ENCODE measurements at places on chromosomes 4 and X.

DNA sequence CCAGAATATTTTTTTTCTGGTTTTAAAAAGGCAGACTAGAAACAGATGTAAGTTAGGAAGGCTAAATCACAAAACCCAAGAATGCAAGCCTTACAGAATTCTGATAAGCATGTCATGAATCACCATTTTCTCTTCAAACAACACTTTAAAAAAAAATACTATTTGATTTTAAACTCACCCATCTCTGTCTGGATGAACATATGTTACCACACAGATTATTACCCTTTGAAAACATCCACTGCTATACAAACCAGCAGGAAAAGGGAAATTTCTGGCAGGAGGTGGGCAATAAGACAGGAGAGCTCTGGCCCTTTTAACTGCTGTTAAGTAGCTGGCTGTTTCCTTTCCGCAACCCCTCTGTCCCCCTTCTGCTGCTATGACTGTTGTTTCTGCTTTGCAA lies 317.7 kb upstream of the NOCT start:
- DNase-seq: no peak

DNA sequence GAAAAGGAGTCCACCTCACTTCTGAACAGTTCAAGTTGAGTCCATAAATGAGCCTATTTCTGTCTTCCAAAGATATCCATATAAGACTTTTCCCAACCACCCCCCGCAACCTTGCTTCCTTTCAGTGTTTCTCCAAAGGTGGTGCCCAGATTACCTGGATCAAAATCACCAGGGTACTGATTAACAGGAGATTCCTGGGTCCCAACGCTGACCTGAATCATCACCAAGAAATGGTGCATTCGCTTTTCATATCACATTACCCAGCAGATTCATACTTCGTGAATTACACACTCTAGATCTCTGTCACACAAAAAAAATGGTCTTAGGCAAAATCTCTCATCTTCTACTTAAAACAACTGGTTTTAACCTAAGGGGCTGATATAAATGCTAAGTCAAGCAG lies 2.1 kb upstream of the GALNT7 start:
- no peak for DNase-seq

DNA sequence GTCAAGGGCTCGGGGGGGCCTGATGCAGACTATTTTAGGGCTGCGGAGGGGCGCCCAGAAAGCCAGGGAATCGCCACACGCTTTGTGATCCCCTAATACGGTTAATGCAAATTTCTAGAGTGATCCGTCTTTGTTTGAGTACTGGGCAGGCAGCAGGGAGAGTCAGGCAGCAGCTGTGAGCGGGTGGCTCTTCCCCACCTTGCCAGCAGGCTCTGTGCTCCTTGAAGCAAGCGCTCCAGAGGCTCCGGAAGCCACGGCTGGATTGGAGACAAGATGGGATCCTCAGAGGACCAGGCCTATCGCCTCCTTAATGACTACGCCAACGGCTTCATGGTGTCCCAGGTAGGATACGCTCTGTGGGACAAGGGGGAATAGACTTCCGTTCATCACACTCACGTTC lies at the start of gene ASMT:
TSS of gene ASMT (plus strand) at position 133 of the 400 bp plus-strand sequence. CDS start at position 274, 141 bp downstream.
- no peak for DNase-seq

GRCh38 chr4:181684310-181684709 lies 558.9 kb upstream of the TENM3 start:
- DNase-seq: no peak

DNA sequence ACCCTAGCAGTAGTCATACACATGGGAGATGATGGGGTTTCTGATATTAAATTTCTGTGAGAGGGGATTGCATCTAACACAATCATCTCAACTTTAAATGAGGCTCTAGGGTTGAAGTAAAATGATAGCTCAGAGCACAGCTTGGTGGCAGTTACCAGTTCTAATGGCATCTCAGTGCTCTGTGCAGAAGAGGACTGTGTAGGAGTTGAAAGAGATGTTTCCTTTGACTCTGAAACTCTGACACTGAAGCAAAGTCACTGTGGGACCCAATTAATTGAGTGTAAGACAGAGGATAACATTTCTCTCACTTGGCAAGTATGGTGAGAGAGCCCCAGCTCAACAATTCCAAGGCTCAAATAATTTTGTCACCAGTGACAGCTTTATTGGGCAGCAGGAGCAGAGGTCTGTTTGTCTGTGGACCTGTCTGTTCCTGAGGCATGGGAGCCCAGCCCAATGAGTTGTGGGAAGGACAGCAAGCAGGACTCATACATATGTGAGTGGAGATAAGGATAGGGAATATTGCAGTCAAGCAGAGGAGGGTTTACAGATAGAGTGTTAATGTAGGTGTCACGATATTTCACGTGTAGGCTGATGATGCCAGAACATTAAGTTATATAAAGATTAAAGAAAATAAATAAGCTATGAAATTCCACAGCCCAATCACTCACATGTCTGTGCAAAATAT lies 76.7 kb upstream of the NAF1 start:
- DNase-seq: no peak

GRCh38 chr4:100083289-100083688 lies 107.0 kb downstream of the DDIT4L start:
- DNase-seq: no peak

DNA sequence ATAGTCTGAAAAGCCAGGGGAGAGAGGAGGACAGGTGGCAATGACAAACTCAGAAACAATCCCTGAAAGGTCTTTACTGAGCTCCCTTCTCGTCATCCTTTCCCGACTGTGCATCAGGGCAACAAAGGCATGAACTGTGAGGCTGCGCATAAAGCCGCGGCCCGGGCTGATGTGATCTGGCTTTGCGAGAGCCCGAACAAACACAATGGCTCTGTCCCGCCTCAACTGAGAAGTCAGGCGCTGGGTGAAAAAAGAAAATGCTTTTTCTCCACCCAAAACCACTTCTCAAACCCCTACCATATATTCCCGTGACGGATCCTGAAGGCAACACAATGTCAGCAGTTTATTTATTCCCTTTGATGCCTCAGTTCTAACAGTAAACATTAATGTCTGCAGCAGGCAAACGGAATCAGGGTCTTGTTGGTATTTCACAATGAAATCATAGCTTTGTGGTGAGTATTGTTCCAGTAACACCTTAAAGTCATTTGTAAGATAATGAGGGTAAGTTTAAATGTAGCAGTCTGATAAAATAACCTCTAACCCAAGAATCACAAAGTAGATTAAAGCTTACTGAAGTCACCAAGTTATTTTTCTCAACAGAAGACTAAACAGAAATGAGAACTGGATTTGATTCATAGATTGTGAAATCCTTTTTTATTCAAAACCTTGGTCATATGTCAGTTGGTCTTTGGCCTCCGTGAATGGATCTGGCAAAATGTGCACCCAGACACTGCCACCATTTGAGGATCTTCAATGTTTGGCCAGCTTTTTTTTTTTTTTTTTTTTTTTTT lies 67.4 kb downstream of the APBB2 start:
- DNase-seq: peak; percentile 49

- no peak for DNase-seq
Measured at GRCh38 chr4:173478201-173478912, 51.7 kb downstream of the HAND2 start.

- no peak for DNase-seq
Measured at GRCh38 chr4:80279751-80280150, 13.3 kb downstream of the FGF5 start.

GRCh38 chrX:10086676-10087075 lies 70.1 kb upstream of the CLCN4 start:
- no peak for DNase-seq

All from A172 (cell line).